Renal pelvis (tissue), 12 donors: ENCODE measurements at places on chromosomes 12 and 14. TPM values are rescaled to one million over a fixed set of nuclear protein-coding genes. Genes with fewer than 3 reads are reported as not detected.

The SNRNP35 gene
- polyA plus RNA-seq = 42.8 TPM

DNA sequence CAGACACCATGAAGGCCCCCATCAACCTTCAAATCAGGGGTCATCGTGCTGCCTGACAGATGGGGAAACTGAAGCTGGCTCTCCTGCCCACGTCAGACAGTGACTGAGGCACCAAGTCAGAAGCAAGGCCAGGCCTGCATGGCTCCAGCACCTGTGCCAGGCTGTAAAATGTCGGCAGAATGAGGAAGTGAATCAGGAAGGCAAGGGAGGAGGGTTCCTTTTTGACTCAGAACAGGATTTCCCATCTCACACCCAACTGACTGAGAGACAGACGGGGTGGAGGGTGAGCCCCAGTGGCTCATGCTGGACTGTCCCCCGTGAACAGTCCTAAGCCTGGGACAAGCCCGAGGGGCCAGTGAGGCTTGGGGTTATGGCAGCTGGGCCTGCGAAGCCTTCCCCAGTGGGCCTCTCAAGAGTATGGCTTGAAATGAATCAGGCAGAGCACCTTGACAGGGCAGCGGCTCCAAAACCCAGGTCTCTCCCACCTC lies 20.9 kb downstream of the SYNE3 start:
- DNase-seq = no peak

GRCh38 chr14:95290871-95291431 lies 28.8 kb downstream of the CLMN start:
- DNase-seq = no peak

GRCh38 chr14:72308967-72309485 lies 376.8 kb downstream of the RGS6 start:
- DNase-seq = no peak

DNA sequence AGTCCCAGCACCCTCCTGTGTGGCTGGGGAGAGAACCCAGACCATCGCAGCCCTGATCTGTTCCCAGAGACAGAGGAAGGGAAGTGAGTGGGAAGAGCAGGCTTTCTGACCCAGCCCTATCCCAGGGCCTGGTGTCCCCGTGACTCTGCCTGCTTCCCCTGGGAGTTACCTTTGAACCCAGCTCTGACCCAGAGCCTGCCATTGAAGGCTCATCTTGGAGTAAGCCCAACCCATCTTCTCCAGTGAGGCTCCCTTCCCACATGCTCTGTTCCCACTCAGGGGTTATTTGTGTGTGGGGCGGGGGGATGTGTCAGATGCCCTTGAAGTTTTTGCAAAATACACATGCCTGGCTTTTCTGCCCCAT lies 6.0 kb downstream of the TMEM63C start:
- no peak for DNase-seq

- no peak for DNase-seq
Measured at GRCh38 chr12:77549383-77550128, 281.1 kb upstream of the NAV3 start.

GRCh38 chr14:80433811-80434210 lies 222.5 kb upstream of the DIO2 start:
- no peak for DNase-seq

- no peak for DNase-seq
Measured at GRCh38 chr12:54765652-54766051, 88.7 kb upstream of the MUCL1 start.

DNA sequence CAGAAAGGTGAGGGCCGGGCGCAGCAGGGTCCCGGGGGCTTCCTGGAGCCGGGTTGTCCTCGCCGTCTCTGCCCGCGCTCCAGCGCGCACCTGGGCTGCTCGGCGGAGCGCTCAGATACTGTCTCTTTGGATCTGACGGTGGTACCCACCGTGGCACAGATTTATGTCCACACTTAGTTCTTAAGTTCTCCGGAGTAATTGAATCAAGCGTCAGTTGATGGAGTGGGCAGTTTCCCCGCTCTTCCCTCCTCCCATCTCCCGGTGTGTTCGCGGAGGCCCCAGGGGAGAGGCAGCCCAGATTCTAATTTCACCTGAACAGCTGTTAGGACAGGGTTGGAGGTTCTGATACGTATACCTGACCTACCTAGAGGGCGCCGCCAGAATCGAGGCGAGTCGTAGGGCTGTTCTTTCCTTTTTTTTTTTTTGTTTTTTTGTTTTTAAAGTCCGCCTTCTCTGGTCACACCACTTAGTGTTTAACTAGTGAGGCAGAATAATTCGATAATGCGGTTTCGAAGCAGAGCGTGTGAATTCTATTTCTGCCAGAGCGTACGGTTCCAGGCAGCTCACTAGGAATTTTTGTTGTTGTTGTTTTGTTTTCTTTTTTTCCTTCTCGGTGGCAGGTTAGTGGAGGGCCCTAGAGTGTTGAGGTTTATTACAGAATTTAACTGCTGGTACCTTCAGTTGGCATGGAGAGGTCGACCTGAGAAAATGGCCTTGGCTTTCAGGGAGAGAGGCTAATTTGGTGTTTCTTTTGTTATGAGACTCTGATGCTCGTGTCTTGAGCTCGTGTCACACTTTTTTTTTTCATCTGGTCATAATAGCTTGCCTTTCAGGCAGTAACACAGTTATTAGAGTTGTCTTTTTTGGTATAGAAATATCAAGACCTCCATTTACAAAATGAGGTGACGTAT lies 22.3 kb upstream of the GNS start:
- no peak for DNase-seq

DNA sequence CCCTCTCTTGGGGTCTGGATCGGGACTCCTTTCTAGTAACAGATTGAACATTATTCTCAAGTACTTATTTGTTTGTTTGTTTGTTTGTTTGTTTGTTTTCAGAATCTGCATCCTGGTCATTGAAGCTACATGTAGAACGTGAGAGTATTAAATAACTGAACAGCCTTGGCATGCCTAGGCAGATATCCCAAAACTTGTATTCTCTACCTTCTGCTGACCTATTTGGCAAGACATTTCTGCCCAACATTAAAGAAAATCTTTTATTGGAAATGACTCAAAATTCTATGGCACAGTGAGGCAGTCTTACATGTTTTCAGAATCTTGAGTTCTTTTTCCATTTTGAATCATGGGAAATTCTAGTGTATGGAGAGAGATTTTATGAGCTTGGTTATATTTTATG lies 165.1 kb upstream of the CNOT2 start:
- no peak for DNase-seq

DNA sequence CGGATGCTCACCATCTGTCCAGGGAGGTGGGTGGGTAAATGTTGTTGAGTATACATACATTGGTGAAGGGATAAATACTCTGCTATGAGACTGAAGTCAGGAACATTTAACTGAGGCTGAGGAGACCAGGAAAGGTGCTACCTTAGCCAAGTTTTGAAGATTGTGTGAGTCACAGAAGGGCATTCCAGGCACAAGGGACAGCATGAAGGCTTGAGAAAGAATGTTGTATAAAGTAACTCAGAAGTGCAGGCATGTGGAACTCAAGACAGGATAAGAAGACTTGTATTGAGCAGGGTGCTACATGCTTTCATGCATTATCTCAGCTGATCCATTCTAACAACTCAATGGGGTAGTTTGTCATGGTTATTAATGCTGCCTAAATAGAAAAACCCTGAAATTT lies 112.7 kb downstream of the IPO8 start:
- no peak for DNase-seq

The NAB2 gene
- 53.9 TPM for polyA plus RNA-seq

- DNase-seq = no peak
Measured at GRCh38 chr12:21547437-21547836, 21.3 kb downstream of the SPX start.

DNA sequence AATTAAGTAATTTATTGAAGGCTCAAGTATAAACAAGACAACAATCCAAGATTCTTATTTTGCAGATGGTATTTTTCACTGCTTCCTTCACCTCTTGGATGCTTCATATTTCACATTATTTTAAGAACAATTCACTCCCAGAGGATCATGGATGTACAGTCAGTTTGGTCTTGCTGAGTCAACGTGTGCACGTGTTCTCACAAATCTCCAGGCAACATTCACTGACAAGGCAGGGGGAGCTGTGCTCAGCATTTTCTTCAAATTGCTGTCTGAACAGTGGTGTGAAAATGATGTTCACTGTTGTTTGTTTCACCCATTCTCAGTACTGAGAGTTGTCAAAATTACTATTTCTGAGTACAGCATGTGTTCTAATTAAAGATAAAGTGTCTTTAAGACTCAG lies 118.3 kb upstream of the SLC38A4 start:
- DNase-seq = peak; percentile 42
